ENCODE measurements at places on chromosomes 5 and 9. TPM values are rescaled to one million over a fixed set of nuclear protein-coding genes. Genes with fewer than 3 reads are reported as not detected.

DNA sequence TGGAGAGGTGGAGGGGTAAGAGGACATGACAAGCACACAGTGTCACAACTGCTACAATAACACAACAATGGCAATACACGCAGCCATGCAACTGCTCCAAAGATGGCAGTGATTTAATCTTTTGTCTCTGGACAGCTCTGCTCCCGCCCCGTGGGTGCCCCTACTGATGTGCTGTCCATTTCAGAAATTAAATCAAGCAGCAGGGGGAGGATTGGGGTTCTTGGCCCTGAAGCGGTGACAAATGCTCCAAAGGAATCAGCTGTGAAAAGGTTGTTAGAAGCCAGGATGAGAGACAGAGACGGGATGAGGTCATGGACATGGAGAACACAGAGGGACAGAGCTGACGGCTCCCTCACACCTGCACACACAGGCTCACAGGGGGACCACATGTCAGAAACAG is 22.6 kb downstream of the CNTFR start:
- no peak for DNase-seq

- DNase-seq = no peak
Measured at GRCh38 chr5:53011233-53011632, 22.1 kb downstream of the ITGA2 start.

DNA sequence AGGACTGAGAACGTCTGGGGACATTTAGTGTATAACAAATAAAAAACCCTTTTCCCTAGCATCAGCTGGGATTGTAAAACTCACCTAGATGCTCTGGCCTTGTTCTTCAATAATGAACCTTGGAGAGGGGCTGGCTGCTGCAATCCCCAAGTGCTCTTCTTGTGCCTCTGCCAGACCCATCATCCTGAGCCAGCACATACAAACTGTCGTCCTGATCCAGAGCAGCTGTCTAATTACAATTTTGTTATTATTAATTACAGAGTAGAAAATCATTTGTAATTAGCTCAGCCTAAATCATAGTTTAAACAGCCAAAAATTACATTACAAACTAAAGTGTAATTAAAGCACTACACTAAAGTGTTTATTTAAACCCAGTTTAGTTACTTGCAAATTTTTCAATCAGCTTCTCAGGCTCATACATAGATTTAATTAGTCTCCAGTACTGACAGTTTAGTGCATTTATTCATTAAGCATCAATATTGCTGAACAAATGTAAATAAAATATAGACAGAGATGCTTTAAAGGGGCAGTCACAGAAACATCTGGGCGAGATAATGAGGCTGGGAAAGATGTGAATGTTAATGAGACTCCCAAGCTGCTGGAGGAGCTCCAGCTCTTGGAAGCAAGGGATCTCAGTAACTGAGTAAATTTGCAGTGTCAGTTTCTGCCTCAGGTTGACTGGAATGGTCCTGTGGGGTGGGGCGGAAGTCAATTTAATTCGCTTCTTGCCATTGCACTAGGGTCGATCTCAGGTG is 632.3 kb upstream of the TLE4 start:
- no peak for DNase-seq

Gene MRPS27
- 60.4 TPM for total RNA-seq

GRCh38 chr9:127712867-127713266 is 2.6 kb downstream of the PTRH1 start:
- DNase-seq = no peak

Gene GDF9
- 0.43 TPM for total RNA-seq

DNA sequence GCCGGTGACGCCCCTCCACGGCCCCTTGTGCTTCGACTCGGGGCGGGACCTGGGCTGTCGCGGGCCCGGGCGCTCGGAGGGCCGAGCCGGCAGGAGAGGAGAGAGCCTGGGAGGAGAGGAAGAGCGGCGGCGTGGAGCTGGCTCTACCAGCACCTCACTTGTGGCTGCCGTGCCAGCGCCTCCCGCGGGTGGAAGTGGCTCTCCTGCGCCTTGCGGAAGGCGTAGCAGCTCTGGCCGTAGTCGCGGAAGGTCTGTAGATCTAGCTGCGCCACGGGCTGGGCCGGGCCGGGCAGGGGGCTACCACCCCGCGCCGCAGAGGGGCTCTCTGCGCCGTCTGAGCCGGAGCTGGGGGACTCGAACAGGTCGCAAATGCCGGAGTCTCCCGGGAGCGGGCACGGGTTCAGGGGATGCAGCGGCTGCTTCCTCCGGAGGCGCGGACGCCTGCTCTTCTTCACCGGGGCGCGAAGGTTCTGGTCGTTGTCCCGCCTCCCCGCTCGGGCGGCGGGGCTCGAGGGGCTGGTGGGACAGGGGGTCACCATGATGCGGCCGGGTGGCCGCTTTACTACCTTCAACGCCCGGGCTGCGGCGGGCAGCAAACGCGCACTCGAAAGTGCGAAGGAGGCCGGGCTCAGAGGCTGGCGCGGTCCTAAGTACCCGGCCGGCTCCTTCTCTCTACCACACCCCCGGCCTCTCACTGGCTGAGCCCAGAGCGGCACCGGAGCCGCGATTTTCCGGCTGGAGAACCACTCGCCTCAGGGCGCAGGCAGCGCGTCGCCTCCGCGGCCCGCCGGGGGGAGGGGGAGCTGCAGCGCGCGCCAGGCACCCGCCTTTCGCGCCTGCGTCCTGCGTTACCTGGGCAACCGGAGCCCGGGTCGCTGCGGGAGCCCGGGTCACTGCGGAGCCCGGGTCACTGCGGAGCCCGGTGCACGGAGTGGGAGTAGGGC is at the start of gene CCNO:
CCNO (minus strand) TSS at position 624 of the 944 bp plus-strand sequence; CDS start at position 539, 85 bp downstream.
- DNase-seq = no peak

Gene GLE1
- total RNA-seq = 20.2 TPM

DNA sequence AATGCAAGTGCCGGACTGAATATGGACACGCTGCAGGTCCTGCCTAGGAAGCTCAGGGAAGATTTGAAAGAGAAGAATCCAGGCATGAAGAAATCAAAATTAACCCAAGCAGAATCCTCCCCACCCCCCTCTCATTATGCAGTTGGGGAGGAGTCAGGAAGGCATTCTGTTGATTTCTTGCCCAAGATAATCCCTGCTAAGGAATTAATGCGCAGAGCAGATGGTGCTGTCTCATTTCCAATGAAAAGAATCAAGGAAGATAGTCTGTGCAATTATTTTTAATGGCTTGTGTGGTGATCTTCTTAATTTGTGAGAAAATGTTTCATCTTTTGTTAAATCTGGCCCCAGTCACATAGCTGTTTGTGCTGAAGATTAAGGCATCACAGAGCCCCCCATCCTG is 145.0 kb downstream of the ZNF462 start:
- no peak for DNase-seq

- DNase-seq = no peak
Measured at GRCh38 chr5:131548176-131548575, 86.9 kb downstream of the RAPGEF6 start.

- no peak for DNase-seq
Measured at GRCh38 chr5:138726848-138727247, 26.4 kb upstream of the CTNNA1 start.

DNA sequence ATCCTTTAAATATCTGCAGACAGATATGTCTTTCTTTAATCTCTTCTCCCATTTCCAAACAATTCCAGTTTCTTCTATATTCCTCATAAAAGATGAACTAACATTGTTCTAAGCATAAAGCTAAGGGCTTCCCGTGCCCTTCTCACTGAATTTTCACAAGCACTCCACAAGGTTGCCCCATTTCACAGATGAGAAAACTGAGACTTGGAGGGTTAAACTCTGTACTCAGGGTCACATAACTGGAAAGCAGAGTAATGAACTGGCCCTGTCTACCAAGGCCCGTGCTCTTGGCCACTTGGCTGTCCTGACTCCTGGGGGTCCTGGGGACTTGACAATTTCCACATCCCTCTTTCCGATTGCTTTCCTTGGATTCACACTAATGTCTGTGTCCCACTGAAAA is 25.3 kb downstream of the KLF9 start:
- no peak for DNase-seq

DNA sequence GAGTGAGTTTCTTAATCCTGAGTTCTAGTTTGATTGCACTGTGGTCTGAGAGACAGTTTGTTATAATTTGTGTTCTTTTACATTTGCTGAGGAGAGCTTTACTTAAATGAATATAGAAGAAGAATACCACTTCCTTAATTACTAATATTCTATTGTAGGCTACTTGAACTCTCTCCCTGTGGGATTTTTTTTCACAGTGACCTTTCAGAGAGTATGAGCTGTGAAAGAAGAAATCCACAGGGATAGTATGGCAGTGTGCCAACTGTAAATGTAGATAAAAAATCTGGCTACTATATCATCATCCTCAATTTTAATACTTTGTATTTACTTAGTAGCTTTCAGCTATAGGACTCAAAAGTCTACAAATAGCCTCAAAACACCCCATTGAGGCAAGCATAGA is 67.3 kb downstream of the COMMD10 start:
- DNase-seq = no peak

- no peak for DNase-seq
Measured at GRCh38 chr9:132995879-132996278, 17.4 kb downstream of the GFI1B start.

DNA sequence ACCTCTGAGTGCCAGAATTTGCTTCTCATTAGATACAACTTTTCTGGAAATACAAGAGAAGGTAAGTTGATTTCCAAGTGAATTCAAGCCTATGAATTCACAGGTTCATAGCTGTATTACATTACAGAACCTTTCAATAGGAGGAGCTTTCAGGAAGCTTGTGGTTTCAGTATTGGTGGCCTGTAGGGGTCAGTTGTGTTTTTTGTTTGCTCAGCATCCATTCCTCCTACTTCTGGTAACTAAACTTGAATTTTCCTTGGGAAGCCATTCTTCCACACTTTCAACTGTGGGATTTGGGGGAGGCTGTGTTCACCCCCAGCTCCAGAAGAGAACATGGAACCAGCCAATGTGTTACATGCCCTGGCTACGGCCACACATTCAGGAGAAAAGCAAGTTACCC is 5.6 kb upstream of the CYSTM1 start:
- no peak for DNase-seq

DNA sequence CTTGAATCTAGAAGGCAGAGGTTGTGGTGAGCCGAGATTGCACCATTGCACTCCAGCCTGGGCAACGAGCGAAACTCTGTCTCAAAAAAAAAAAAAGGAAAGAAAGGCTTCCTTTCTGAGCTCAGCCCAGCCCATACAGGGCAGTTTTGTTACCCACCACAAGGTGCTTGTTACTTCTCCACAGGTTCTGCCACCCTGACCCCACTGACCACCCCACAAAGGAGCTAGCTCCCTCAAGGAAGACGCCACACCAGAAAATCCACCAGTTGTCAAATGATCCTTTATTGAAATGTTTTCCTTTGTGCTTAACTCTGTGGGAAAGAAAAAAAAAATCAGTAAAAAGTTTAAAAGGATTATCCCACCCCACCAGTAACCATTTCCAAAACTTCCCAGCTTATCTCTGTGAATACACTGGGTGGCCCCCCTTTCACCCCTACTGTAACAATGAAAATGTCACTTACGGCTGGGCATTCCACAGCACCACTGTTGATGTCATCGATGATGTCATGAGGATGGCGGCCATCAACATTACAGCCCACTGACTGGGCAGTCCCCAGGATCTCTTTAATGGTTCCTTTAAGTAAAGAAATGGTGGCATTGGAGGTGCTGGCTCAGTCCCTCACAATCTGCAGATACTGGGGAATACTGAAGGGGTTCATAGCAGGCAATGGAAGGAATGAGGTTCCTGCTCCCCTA is 3.6 kb downstream of the RPL12 start:
- no peak for DNase-seq

DNA sequence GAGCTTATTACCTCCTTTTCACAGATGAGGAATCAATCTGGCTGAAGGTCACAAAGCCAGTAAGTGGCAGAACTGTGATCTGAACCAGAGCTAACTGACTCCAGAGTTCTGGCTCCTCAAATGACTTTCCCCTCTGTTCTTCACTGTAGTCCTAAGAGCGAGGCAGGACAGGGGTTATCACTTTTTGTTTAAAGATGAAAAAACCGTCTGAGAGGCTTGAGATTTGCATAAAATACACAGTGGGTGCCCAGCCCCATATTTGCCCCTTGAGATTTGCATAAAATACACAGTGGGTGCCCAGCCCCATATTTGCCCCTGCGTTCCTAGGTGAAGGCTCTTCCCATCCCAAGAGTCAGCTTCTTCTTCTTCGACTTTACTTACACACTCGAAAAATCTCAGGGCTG is 667 bp downstream of the FBXO10 start:
- DNase-seq = no peak

GRCh38 chr5:75529185-75529584 is 17.5 kb downstream of the POLK start:
- no peak for DNase-seq

DNA sequence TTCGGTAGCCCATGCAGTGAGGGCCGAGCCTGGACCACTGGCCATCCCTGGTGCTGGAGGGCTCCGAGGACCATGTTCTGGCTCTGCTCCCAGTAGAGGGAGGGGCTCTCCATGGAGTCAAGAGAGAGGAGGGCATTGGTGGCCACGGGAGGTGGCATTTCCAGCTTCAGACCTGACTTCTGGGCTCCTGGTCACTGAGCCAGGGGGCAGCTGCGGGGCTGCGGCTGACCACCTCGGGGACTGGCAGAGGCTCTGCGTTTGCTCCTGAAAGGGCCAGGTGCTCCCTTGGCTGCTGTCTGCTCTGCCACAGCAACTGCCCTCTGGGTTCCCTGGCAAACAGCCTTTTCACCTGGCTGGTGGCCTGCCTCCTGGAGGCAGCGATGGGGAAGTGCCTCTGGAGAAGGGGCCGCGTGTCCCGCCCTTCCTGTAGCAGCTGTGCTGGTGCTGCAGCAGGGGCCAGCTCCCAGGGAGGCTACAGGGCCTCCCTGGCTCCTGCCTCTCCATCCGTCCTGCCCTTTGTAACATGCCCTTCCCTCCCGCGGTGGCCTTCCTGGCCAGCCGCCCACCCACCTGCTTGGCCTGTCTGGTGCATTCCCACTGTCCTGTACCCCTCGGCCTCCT is 144.6 kb downstream of the CACNA1B start:
- DNase-seq = no peak

- no peak for DNase-seq
Measured at GRCh38 chr5:96468956-96469355, 35.9 kb upstream of the PCSK1 start.

Gene LECT2
- not detected for total RNA-seq

Gene ACER2
- 4.1 TPM for total RNA-seq

Gene DAPK1
- total RNA-seq = 2.9 TPM

Gene PCDHB13
- 4.8 TPM for total RNA-seq

- no peak for DNase-seq
Measured at GRCh38 chr5:73968729-73969128, 342.7 kb downstream of the ARHGEF28 start.

Gene STKLD1
- total RNA-seq = 0.62 TPM

GRCh38 chr5:18216016-18216415 is 581.8 kb downstream of the TAF11L14 start:
- DNase-seq = no peak

- no peak for DNase-seq
Measured at GRCh38 chr9:122819326-122819725, 9.1 kb downstream of the PDCL start.

Data from cardiac septum (tissue), 1 donor.